ENCODE measurements at places on chromosomes 5 and 9.

DNA sequence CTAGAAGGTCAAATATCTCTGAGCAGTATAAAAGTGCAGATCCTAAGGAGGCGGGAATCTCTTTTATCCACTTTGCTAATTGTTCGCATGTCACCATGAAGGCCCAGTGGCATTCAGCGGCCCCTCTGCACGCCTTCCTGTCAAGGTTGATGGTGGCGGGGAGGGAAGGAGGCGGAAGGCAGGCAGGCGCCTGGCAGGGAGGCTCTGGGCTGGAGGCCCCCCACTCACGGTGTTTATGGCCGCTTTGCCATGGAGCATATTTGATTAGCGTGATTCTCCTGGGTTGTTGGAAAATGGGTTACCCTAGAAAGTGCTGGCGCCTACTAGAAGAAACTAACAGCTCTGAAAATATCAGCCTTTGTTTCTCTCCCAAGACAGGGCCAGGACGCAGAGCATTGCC, 209.6 kb downstream of the FSTL4 start:
- DNase-seq: no peak

- DNase-seq: no peak
Measured at GRCh38 chr5:150139334-150139733, 16.3 kb downstream of the PDGFRB start.

DNA sequence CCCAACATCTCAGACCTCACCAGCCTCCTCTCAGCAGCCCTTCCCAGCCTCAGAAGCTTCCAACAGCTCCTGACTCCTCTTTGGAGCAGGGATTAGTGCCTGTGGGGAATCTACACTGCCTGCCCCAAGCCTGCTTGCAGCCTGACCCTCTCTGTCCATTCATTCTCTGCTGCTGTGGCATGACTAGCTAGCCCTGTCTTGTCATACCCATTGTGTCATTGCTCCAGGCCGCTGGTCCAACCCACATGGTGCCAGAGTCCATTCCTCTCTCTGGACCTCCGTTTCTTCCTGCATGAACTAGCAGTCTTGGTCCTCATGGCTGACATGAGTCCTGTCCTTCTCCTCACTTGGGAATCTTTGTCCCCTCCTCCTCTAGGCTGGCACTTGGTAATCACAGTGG, 12.8 kb upstream of the RXRA start:
- no peak for DNase-seq

GRCh38 chr5:61603211-61603908, 271.3 kb downstream of the ZSWIM6 start:
- no peak for DNase-seq

DNA sequence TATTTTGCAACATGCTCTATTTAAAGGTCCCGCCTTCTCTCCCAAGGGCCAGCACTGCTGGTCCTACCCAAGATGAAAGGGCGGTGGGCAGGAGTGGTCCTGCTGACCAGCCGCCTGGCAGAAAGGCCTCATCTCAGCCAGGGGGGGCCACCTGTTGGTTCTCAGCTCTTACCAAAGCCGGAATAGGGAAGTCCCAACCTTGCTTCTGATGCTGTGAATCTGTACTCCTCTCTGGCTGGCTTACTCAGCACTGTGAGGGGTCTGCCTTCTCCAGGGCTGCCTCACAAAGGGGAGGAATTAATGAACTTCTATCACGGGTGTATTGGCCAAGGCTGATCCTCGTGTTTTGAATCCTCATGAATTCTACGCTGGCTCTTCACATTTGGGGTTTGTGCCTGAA, 13.6 kb upstream of the FAM240B start:
- no peak for DNase-seq

- no peak for DNase-seq
Measured at GRCh38 chr5:16169550-16169949, 10.0 kb downstream of the MARCHF11 start.

DNA sequence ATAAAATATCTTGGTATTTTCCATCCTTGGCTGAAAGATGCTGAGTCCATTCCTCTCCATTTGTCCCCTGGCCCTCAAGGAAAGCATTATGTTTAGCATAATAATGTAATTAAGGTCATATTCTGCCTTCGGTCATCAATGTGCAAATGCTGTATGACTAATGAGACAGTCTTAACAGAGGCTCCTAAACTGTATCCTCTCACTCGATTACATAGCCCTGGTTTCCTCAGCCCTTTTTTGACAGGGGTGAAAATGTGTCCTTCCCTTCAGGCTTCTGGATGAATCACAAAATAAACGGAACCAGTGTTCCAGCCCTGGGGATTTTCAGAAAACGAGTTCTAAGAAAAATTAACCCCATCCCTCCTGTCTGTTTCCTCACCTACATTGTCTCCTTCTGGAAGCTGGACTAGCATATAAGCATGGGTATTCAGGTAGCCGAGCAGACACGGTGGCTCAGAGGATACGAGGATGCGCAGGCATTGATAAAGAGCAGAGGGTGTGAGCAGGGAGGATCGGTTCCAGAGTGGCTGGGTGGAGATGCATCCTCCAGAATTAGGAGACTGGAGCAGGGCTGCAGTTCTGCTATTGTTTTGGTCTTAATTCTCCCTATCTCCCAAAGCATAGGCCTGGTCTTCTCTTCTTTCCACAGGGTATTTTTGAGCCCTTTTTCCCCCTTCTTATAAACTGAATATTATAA, 742.9 kb downstream of the TLR4 start:
- no peak for DNase-seq

- DNase-seq: no peak
Measured at GRCh38 chr9:110886832-110887231, 151.4 kb downstream of the LPAR1 start.

DNA sequence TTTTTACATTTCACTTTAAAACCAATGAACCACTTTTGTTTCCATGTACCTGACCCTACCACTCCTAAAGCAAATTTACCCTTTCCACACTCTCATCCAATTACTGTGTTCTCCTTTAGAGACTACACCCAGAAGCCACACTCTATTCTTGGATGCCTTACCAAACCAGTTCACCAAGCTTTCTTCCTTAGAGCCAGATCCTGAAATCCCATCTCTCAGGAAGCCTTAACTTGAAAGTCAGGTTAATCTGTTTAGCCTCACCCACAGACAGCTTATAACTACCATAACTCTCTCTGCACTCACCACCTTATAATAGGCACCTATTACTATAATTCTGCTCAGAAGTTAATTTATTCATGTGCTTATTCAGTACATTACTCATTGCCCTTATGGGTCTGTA, 4.3 kb downstream of the CSNK1A1 start:
- no peak for DNase-seq

- DNase-seq: no peak
Measured at GRCh38 chr5:153824909-153825308, 213.8 kb downstream of the FAM114A2 start.

- DNase-seq: no peak
Measured at GRCh38 chr5:170464280-170465127, 39.3 kb upstream of the KCNIP1 start.

DNA sequence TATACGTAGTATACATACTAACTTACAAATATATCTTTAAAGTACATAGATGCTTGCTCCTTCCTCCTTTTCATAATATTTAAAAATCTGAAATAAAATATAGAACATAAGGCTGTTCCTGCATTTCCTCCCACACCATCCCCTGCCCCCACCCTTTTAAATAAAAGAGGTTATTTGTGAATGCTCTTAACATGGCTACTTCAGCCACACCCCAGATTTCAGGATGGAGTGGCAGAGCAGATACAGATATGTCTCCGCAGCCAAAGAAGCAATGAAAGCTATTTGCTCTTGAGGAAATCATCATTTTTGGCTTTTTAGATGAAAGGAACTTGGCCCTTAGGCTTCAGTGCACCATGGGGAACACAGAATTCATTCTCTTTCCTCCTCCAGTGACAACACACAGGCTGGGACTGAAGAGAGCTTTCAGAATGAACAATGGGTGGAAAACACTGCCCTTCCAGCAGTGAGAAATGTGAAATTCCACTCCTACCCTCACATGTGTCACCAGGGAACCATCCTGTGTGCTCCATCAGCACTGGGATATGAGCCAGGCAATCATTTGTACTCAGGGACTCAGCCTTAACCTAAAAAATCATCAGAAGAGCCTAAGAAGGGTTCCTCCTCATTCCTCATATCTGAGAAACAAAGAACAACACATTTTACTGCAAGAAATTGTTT, 134.3 kb downstream of the PPP2R2B start:
- DNase-seq: no peak

DNA sequence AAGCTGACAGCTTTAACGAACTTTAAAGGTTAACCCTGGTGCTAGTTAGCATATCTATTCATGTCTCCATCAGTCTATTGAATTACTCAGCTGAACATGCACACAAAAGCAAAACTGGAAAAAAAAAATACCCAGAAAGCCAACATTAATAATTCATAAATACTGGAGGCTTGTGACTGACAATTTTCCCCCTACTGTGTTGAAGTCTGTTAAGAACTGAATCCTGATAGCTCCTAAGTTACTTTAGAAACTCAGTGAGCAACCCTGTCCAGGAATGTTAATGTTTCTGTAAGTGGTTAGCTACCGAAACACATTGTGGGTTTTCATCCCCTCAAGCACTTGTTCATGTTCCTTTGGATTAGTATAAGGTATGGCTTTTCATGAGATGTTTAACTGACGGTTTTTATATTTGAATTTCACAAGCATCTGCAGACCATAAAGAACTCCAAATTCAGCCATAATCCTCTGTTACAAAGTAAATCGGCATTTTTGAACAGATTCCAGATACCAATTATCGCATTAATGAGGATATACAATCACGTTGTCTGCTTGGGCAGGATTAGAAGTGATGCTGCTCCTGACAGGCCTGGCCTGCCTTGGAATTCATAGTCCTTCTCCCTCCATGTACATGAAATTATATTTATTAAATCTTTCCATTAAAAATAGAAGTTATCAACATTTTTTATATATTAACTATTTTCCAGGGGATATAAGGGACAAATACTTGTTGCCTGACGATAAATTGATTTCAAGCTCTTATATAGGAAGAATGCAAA, 331.2 kb downstream of the TLE4 start:
- no peak for DNase-seq

DNA sequence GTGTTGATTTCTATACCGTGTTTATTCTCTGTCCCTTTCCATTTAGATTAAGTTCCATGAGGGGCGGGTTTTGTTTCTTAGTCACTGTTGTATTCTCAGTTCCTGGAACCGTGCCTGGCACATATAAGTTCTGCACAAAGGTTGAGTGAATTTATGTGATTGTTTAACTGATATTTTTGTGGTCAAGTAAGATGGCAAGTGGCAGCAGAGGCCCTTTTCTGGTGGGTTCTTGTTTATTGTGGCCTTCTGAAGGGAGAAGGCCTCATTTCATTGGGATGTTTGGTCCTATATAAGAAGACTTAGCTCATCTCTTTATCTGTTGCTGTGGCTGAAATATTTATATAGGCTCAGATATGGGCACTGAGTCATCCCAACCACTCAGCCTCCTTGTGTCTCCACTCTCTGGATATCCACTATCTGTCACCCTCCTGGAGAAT, 262.5 kb downstream of the PSAT1 start:
- DNase-seq: no peak

GRCh38 chr5:78569441-78569840, 79.1 kb downstream of the LHFPL2 start:
- no peak for DNase-seq

DNA sequence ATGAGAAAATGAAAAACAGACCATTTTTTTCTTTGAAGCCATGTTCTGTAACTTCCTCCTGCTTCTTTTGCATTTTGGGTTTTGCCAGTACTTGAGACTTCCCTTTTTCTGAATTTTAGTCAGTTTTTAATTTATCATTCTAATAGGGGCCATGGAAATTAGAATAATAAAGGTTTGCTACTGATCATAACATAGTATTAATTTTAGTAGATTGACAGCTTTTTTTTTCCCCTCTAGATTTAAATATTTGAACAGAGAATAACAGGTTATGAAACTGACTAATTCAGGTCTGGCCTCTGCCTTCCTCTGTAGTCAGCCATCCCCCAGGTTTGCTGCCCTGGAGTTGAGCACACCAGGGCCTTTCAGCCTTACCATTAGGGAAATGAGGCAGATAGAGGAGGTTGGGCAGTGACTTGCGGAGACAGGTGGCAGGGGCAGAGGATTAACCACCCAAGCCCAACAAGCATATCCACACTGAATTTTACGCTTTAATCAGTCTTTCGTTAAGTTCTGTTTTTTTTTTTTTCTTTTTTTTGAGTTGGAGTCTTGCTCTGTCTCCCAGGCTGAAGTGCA, 80.1 kb upstream of the TNFAIP8 start:
- no peak for DNase-seq

- DNase-seq: no peak
Measured at GRCh38 chr5:98963019-98963418, 34.2 kb upstream of the CHD1 start.

Data from stimulated activated CD8-positive, alpha-beta memory T cell treated with anti-CD3 and anti-CD28 coated beads, Interleukin-4, amount 100 ng/mL, for 48 hours (primary cell).